ENCODE measurements at places on chromosomes 12 and 14.

DNA sequence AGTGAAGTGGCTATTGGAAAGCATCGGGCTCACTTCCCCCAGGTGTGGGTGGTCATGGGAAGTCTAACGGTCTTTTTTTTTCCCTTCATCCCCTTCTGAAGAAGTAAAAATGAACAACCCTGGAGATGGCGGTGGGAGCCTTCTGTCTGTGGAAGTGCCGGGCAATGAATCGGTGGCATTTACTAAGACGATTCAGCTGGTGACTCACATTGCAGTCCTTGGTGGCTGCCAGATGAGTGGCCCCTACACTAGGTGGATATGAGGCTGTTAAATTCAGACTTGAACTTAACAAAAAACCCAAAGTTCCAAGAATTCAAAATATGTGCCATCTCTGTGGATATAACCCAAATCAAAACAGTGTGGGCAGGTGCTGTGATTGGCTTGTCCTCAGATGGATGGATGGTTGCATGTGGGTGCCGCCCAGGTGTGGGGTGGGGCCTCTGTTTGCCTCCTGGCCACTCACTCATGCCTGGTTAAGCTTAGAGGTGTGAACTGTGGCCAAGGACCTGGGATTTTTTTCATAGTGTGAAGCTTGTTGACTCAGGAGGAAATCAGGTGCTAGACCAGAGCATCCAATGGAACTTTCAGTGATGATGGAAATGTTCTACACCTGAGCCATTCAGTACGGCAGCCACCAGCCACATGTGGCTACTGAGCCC, 176.7 kb upstream of the NOS1 start:
- no peak for DNase-seq

GRCh38 chr12:45431126-45431525, 215.2 kb downstream of the ANO6 start:
- no peak for DNase-seq

- DNase-seq, result no peak
These were observed 76.0 kb downstream of the WDR20 start for GRCh38 chr14:102215576-102216250.

- no peak for DNase-seq
These were observed 10.9 kb upstream of the TAC3 start for GRCh38 chr12:57027011-57027804.

- DNase-seq, result peak; percentile 4
These were observed 146.8 kb upstream of the RASSF8 start for GRCh38 chr12:25811656-25812126.

GRCh38 chr12:129549656-129550055, 354.2 kb downstream of the TMEM132D start:
- DNase-seq, result no peak

GRCh38 chr14:99270458-99271220, 1.4 kb downstream of the BCL11B start:
- DNase-seq, result no peak

DNA sequence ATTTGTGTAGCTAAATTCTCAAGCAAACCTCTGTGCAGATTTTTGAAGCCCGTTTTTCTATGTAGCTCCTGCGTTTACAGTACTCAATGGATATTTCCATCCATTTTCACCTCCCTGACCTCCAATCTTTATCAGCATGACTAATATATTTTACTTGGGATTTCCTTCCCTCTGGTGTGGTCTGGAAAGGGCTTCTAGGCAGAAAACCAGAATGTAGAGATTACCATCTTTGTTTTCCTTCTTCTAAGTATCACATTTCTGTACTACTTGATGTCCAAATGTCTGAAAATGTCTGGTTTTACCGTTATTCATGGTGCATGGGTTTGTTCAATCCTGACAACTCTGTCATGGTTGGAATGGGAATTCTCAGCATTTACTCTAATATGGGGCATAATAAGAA, 907.6 kb upstream of the FLRT2 start:
- DNase-seq, result no peak

GRCh38 chr14:61222388-61222787, 58.8 kb downstream of the TMEM30B start:
- no peak for DNase-seq

GRCh38 chr12:24044941-24045703, 95.7 kb upstream of the SOX5 start:
- no peak for DNase-seq

- no peak for DNase-seq
These were observed 8.0 kb downstream of the STXBP6 start for GRCh38 chr14:25041898-25042297.

- no peak for DNase-seq
These were observed 15.7 kb upstream of the STAC3 start for GRCh38 chr12:57266681-57267080.

GRCh38 chr14:99884834-99885648, 91.8 kb downstream of the EML1 start:
- peak; percentile 37 for DNase-seq

- DNase-seq, result no peak
These were observed 2.8 kb downstream of the FGD6 start for GRCh38 chr12:95214466-95214865.

GRCh38 chr14:78592616-78593219, 422.5 kb downstream of the NRXN3 start:
- no peak for DNase-seq

DNA sequence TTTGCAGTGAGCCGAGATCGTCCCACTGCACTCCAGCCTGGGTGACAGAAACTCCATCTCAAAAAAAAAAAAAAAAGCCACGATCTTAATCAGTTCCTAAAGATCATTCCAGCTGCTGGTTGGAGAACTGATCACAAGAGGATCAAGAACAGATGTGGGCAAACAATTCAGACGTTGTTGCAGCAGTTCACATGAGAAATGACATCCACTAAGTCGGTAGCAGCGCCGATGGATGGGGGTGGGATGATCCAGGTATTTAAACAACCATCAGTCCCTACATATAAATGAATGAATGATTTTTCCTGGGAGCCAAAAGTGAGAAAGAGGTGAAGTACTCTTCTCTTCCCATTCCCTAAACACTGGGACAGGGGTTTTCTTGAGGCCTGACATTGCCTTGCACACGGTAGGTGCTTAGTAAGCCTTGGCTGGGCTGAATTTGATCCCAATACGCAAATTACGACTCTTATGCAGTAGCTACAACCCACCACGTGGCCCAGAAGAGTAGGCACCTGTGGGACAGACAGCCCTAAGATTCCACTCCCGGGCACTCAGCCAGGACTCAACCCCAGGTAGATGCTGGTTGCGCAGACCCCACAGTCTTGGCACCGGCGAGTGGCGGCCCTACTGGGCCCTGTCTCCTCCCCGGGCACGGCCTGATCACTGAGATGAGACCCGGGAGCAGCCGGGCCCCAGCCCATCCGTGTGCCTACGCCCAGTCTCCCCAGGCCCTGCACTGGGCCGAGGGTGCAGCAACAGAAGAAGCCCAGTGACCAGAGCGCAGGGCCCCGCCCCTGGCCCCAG, 565 bp downstream of the SPRYD3 start:
- DNase-seq, result no peak

DNA sequence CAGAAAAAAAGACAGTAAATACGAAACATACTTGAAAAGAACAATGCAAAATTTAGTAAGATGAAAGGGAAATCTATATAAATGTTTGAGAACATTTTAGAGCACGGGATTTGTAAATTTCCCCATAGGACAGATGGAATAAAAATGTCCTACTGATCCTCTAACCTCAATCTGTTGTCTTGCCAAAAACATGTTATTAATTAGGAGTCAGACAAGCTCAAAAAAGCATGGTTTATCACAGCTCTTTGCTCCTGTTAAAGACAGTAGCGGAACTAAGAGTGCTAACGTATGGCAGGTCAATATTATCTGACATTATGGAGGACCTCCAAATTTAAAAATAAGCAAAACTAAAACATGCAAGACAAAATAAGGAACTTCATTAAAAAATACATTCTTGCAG, 12.9 kb downstream of the GMFB start:
- DNase-seq, result no peak

GRCh38 chr12:9634177-9634803, 26.6 kb upstream of the KLRB1 start:
- DNase-seq, result peak; percentile 35

DNA sequence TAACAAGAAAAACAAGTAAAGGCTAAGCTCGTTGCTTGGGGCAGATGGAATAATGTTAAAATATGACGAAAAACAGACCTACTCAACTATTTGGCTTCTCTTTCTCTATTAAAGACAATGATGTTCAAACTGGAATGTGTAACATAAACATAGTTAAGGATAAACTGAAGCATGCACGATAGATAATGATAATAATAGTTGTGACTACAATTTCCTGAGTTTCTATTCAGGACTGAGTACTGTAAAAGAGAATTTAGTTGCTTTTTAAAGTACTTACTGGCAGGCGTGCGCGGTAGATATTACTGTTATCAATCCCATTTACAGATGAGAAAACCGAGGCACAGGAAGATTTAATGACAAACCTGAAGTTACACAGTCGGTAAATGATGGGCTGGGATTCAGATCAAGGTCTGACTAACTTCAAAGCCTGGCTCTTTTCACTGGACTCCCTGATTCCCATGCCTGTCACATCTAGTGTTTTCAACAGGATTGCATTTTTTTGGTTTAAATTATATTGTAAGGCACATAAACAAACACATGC, 103.0 kb downstream of the CRADD start:
- no peak for DNase-seq

DNA sequence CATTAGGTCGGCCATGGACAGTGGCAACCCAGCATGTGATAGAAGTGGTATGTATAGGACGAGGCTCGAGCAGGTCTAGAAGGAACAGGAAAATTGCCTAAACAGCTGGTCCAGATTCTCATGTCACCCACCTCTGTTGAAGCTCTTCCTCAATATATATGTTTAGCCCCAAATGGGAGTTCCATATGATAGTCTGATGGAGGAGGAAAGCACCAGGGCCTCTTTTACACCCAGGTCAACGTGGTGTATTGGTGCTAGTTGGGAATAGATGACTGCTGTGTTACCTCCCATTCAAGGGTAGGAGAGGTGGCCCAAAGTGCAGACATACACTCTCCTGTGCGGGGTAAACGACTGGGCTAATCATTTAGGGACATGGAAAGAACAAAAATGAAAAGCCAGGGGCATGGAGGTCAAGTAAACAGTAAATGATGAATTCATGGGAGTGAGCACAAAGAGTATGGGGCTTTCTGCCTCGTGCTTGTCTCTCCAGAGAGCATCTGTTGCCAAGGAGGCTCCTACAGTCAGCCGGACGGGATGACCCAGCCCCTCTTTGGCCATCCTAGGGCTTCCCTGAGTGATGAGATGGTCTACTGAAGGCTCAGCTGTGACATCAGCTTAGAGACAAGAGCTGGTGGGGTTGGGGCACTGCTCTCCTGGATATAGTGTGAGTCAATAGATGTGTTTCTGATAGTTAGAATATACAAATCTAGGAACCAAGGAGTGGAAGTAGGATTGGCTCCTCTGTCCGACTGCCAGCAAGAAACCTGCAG, 5.5 kb upstream of the PRIMA1 start:
- DNase-seq, result no peak

- no peak for DNase-seq
These were observed at the start of gene IFNG-AS1 for GRCh38 chr12:67989184-67989920. Gene IFNG-AS1, plus strand, starts transcription at chr12:67989447.

GRCh38 chr14:68217791-68218340, 398.3 kb downstream of the RAD51B start:
- DNase-seq, result no peak

GRCh38 chr12:124481772-124482566, 85.4 kb downstream of the NCOR2 start:
- DNase-seq, result no peak

DNA sequence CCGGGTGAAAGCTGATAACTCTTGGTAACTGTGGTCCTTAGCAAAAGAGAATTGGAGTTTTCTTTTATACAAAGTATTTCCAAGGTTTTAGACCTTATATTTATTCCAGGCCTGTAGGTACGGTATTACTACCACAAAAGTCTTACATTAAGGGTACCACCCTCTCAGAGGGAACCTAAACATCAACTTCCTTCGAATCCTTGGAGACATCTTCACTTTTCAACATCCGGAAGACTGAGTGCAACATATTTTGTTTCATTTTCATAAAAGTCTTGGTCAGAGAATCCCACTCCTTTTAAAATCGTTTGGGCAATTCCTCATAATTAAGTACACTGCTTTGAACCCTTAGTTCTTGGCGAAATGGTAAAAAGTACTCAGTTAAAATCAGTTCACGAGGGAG, 1.2 kb downstream of the CNOT2 start:
- DNase-seq, result no peak

- DNase-seq, result no peak
These were observed 264.2 kb upstream of the AMIGO2 start for GRCh38 chr12:47343684-47344567.

DNA sequence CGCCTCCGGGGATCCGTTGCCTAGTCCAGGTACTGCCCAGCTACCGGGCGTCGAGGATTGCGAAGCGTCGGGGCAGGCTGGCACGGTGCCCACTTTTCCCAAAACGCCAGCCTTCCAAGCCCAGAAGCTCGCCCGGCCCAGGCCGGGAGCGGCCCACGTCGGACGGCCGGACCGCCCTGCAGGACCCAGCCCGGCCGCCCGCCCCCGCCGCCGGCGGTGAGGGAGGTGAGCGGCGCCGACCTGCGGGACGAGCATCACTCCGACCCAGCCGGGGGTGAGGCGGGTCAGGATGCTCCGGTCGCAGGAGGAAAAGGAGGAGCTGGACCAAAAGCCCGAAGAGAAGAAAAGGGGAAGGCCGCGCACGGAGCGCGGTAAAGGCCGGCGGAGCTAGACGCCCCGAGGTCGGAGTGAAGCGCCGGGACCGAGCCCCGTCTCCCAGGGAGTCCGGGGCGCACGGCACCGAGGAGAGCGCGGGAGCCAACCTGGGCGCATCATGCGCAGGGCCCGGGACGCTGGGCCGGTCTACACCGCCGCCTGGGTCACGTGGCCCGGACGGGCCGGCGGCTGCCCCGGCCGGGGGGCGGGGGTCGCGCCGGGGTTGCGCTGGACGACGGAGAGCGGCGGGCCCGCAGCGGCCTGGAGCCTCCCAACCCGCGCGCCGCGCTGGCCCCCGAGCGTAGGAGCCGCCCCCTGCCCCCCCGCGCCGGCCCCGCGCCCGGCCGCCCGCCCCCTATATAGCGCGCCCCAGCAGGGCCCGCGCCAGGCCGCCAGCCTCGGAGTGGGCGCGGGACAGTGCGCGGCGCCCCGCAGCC, at the start of gene AQP5:
TSS of gene AQP5 (plus strand) at position 762 of the 812 bp plus-strand sequence. CDS start 146 bp downstream, outside the sequence.
- DNase-seq, result no peak

DNA sequence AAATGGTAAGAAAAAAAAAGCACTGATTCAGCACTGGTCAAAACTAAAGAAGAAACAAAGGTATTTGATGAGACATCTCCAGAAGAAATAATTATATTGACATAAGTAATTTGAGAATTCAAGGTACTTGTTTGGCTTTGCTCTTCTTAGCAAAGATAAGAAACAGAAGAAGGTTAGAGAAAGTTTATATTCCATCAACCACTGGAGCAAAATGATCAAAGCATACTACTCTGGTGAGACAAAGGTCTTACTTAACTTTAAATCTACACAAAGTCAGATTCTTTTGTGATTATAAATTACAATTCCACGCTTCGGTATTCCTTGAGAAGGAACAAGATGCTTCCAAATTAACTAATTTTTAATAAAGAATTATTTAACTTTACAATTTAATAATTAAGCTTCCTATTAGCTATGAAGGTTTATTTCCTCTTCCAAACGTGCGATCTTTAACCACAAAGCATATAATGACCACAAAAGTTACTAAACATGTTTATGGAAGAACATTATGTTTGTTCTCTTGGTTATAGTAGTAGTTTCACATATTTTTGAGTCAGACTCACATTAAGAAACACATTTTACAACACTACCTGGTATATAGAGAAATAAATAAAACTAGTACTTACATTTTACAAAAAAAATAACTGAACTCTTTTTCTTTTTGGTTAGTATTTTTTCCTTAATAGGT, 53.4 kb downstream of the METTL25 start:
- DNase-seq, result no peak

All from GM18507 (cell line).